ENCODE measurements at places on chromosomes 11 and 22.

DNA sequence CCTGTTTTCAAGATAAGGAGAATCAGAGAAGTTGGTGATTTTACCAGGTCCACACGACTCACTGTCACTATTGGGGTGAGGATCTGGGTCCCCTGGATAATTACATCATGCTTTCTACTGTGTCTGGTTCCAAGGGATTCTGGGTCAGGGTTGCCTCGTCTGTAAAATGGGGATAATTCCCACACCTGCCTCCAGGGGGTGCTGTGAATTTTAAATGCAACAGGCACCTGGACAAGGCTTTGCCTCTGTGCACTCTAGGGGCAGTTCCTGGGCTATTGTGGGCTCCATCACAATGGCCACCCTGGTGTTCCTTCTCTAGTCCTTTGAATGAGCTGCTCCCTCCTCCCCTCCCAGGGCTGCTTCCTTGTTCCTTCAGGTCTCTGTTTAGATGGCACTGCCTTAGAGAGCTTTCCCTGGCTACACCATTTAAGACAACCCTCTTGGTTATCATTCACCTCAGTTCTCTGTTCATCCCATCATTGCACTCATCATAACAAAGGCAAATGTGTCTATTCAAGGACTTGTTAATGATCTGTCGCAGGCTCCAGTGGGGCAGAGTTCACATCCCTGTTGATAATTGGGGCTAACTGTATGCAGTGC is 178.6 kb downstream of the MIAT start:
- DNase-seq, result no peak

DNA sequence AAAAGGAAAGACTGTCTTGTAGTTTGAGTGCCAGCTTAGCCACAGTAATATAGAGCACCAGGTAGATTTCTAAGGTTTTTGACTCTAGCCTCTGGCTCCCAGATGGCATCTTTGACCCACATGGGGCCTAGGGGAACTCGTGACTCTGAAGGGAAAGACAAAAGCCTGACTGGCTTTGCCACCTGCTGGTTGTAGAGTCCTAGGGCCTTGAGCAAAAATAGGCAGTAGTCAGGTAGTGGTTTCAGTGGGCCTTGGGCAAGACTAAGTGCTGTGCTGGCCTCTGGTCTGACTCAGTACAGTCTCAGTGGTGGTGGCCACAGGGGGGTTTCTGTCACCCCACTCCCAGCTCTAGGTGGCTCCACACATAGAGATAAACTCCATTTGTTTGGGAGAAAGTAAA is 349.4 kb downstream of the FAM181B start:
- no peak for DNase-seq

DNA sequence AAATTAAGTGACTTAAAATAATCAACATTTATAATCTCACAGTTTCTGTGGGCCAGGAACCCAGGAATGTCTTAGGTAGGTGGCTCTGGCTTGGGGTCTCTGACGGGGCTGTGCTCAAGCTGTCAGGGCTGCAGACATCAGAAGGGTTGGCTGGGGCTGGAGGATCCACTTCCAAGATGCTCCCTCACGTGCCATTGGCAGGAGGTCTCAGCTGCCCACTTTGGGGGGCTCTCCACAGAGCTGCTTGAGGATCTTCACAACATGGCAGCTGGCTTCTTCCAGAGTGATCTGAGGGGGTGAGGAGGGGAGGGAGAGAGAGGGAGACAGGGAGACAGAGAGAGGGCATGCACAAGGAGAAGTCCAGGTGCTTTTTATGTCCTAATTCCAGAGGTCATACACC is 18.1 kb downstream of the SLC2A11 start:
- no peak for DNase-seq

- no peak for DNase-seq
Measured at GRCh38 chr11:8839306-8839956, 71.6 kb upstream of the AKIP1 start.

- no peak for DNase-seq
Measured at GRCh38 chr22:17161991-17162390, 2.9 kb upstream of the HDHD5 start.

DNA sequence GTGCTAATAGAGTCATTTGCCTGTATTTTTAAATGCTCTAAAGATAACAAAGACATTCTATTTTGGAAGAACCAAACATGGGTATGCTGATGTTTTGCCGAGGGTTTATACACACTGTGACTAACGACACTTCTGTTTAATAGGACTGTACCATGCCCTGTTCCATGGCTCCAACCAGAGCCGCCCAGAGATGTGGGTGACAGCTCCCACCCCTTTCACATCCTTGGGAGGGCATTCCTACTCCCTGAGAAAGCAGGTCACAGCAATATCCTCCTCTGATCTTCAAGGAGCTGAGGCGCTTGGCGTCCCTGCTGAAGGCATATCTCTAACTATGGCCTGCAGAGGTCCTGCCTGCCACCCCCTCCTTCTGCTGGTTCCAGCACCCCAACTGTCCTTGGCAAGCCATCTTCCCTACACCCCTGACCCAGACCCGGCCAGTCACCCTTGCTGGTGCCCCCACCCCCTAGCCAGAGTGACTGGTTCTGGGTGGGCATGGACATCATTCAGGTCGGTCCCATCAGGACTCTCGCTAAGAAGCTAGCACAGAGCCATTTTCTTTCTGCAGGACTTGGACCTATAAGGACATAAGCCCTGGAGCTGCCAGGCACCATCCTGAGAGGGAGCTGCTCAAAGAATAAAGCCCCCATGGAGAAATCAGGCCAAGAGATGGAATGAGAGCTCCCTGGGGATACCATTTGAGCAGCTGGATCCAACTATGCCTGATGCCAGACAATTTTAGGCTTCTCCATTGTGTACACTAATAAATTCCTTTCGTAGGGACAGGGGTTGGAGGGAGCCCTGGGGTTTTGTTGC is 381.3 kb downstream of the CTTN start:
- DNase-seq, result no peak
